ENCODE measurements at places on chromosomes 16 and 17.

- DNase-seq: no peak
Observed at GRCh38 chr16:90019543-90020259, 445 bp upstream of the DBNDD1 start.

- no peak for DNase-seq
Observed at GRCh38 chr16:50311891-50312501, 45.6 kb downstream of the ADCY7 start.

DNA sequence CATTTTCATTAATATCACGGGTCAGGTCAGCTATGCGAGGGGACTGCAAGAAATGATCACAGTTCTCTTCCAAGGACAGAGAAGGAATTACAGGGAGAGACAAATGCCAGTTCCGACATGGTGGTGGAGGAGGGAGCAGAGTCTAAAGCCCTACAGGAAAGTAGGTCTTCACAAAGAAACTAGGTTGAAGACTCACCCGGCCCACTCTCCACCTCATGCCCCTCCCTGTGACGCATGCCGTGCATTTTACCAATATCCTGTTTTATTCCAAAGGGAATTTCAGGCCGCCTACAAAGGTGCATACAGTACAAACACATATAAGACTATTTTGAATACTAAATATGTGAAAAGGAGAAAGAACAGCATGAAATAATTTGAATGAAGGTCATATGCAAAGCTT lies 56.8 kb downstream of the CDH11 start:
- no peak for DNase-seq

- DNase-seq: no peak
Observed at GRCh38 chr16:67530013-67530939, 1.6 kb downstream of the RIPOR1 start.

DNA sequence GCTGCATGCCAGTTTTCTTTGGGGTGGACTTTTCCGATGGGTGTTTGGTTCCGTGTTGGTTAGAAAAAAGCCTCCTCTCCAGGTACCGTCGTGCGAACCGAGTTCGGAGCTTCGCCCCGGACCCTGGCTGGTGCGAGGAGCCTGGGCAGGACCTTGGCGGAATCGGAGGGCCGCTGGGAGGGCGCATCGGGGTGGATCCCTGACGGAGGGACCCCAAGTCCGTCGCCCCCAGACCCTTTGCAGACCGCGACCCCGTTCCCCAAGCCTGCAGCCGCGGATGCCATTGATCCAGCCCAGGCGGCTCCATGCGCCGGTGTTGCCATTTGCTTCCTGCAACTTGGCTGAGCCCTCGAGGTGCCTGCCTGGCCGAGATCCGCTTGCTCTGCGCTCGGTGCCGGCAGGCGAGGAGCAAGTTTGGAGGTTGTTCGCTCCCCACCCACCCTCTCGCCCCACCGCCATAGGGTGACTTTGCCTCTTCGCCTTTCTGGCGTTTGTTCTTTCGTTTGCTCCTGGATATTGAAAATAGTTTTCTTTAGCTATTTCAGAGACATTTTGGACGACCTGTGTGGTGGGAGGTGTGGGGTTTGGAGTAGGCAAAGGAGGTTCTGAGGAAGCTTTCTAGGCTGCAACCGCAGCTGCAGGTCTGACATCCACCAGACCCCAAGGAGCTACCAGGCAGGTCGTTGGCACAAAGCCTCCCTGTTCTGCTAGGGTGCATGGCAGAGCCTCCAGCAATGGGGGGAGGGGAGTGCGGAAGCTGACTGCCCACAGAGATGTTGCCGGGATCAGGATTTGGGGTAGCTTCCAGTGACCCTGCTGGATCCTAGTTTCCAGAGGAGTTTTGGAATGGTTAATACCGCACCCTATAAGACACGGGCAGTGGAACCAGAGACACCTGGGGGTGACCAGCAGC lies 58.2 kb downstream of the RAP1GAP2 start:
- no peak for DNase-seq

DNA sequence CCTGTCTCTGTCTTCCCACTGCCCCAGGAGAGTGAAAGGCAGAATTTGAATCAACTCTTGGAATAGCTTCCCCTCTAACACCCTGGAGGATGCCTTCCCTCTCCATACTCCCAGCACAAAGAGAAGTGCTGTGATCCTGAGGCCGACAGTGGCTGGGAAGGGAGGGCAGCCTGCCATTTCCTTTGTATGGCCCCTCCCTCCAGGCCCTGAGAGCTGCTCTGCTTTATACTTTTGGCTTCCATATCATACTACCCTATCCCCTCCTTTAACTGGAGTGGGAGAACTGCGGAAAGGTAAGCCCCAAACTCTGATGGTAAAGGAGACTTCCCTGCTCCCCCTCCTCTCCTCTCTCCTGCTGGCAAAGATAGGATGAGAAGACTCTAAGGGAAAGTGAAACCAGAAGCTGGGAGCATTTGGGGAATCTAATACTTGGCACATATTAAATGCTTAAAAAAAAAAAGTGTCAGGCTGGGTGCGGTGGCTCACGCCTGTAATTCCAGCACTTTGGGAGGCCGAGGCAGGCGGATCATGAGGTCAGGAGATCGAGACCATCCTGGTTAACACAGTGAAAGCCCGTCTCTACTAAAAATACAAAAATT lies 4.1 kb upstream of the MED24 start:
- DNase-seq: no peak

GRCh38 chr17:48825446-48826381 lies 5.1 kb upstream of the CALCOCO2 start:
- DNase-seq: no peak

DNA sequence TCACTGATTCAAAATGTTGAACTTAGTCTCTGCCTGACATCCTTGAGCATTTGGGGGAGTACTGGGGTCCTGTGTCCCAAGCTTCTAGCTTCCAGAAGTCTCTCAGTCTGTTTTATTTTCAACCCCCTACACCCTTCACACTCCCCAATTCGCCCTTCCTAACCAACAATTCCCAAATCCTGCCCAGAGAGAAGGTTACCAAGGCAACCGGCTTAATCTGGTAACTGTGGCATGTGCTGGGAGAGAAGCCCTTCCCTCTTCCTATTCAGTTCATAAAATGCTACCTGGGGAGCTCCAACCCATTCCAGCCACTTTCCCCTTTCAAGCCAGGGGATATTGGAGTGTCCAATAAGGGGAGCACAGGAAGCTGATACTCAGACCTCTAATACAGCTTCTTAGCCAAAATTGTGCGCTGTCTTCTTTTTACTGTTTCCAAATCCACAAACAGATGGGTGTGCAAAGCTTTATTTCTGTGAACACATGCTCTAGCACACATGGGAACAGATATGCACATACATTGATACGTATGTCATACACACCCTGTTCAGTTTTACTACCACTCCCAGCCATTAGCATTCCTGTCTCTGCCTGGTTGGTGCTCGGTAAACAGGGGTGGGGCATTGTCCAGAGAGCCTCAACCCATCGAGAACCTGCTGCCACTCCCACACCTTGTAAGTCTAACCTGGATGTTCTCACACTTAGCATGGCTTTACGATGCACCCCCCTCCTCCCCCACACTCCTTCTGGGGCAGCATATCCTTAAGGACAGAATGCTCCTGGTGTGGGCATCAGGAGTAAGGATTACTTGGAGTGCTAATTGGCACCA lies 1.1 kb upstream of the RAPGEFL1 start:
- DNase-seq: no peak

DNA sequence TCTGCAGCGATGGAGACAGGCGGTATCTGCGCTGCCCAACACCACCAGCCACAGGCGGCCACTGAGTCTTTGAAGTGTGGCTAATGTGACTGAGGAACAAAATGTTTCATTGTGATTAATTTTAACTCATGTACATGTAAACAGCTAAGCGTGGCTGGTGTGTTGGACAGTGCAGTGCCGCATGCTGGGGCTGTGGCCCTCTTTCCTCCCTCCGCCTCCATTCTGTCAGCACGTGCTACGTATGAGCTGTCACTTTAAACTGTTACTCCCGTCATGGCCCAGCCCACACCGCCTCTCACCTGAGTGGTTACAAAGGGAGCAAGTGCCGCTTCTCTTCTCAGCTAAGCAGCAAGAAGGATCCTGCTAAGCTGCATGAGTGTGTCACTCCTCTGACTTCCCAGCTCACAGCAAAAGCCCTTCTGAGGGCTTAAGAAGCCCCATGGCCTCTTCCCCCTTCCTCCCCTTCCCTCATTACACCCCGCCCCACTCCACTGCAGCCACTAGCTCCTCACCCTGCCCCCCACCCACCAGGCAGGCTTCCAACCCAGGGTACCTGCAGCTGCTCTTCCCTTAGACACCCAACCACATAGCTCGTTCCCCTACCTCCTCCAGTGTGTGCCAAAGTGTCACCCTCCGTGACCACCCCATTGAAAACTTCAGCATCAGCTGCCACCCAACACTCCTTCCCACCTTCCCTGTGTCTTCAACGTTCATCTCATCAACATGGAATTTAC lies 15.0 kb downstream of the HASPIN start:
- no peak for DNase-seq

DNA sequence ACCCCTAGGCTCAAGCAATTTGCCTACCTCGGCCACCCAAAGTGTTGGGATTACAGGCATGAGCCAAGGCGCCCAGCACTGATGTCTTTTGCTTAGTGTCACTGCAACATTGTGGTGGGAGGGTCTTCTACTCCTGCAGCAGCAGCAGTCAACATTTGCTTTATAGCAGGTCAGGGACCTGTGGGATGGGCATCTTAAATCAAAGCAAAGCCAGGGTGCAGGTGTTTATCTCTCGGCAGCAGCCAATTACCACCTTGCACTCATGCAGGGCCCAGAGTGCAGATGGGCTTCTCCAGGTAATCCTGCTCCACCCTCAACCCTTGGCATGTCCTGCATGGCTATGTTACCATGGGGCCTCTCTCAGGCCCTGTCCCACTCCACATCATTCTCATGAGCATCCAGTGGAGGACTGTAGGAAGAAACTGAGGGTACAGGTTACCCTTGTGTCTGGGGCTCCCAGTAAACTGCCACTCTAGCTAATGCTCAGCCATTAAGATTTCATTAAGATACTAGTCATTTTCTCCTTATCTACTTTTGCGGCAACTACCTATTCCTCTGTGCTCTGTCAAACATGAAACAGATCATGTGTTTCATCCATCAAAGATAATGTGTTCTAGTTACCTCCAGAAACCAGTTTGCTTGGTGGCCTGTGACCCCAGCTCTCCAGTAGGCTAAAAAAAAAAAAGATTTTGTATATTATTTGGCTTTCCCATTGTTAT lies 16.8 kb downstream of the ADGRG5 start:
- no peak for DNase-seq

Measured in stimulated activated CD8-positive, alpha-beta memory T cell treated with anti-CD3 and anti-CD28 coated beads, Interleukin-15, amount 100 ng/mL, for 1 hour (primary cell).